ENCODE measurements at places on chromosomes 2 and 18. TPM values are rescaled to one million over a fixed set of nuclear protein-coding genes. Genes with fewer than 3 reads are reported as not detected.
A peak's percentile ranks its signal among the peaks of the same experiment; 100 is the strongest.

DNA sequence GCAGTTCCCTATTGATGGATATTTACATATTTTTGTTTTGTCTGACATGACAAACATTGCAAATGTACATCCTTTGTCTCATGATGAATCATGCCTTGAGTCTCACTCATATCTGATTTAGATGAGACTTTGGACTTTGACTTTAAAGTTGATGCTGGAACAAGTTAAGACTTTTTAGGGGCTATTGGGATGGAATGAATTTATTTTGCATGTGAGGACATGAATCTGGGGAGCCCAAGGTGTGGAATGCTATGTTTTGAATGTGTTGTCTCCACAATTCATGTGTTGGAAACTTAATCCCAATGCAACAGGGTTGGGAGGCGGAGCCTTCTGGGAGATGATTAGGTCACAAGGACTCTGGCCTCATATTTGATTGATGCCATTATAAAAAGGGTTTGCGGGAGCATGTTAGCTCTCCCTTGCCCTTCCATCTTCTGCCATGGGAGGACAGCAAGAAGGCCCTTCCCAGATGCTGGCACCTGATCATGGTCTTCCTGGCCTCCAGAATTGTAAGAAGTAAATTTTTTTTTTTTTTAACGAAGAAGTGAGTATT lies 29.1 kb upstream of the INO80D start:
- peak; percentile 6 for DNase-seq

DNA sequence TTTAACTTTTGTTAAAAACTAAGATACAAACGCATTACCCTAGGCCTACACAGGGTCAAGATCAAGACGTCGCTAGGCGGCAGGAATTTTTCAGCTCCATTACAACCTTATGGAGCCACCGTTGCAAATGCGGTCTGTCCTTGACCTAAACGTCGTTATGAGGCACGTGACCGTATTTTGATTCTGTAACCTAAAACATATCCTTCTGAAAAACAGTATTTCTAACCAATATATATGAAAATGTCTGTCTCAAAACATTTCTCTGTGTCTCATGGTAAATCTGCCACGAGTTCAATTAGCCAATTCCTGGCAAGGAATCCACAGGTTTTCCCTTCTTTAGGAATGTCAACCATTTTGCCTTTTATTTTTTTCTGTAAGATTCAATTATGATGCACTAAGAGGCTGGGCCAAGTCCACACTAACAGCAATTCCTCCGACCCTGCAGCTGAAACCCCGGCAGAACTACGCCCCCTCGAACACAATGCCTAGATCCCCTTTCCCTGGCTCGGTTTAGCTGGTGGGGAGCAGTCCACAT lies 1.7 kb downstream of the RTN4 start:
- DNase-seq, result no peak

DNA sequence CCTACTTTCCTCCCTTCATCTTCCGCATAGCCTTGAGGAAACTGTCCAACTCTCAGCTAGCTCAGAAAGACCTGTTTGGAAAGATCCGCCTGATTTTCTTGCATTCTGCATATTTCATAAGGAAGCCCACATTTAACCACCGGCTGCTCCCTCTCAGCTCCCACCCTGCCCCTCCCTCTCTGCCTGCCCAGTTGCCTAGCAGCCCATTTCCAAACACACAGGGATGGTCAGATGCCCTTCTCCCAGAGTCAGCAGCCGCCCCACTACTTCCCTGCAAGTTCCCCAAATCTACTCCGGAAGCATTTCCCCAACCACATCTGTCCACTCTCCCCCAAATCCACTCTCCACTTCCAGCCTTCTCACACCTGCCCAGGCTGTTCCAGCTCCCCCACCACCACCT lies 96.0 kb downstream of the TNS1 start:
- DNase-seq, result no peak

DNA sequence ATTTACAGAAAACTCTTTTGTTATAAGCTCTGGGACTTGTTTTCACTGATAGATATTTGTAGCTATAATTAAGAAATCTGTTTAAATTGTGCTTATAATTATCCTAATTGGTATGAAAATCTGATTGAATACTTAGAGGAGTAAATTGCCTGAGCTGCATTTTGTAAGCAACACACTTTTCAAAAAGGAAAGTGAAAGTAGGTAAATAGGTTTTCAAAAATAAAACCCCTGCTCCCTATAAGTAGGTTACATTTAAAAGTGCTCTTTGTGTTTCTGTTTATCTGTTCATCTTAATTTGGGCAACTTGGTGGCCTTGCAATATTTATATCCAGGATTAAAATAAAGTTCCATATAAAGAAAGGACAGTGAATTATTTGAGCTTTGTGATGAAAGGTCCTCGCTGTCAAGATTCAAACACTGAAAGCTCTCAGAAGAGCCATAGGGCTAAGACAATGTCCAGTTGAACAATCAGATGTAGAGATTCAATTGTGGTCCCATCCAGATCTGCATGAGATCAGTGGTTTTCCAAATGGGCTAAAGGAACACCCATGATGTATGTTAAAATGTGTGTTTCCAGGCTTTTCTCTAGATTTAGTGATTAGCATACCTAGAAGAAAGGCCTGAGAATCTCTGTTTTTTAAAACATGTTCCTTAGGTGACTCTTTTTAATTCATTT lies 371.6 kb downstream of the RPRM start:
- no peak for DNase-seq

DNA sequence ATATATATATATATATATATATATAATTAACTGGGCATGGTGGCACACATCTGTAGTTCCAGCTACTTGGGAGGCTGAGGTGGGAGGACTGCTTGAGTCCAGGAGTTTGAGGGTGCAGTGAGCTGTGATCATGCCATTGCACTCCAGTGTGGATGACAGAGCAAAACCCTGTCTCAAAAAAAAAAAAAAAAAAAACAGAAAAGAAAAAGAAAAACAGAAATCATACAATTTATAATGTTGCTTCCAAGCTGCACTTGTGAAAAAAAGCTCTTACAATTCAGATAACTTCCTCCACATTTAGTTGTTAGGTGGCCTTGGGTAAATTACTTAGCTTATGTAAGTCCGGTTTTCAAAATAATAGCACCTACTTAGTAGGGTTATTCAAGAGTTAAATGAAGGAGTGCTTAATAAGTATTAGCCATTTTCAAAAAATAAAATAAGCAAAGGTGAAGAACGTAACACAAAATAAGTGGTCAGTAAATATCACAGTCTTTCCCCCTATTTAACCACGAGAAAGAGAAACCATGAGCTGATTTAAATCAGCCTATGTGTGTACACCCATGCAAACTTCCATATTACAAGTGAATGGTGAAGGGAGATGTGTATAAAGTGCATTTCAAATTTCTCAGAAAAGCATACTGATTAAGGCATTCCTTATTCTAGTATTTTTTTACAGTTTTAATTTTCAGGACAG lies 2.3 kb downstream of the WIPF1 start:
- no peak for DNase-seq

DNA sequence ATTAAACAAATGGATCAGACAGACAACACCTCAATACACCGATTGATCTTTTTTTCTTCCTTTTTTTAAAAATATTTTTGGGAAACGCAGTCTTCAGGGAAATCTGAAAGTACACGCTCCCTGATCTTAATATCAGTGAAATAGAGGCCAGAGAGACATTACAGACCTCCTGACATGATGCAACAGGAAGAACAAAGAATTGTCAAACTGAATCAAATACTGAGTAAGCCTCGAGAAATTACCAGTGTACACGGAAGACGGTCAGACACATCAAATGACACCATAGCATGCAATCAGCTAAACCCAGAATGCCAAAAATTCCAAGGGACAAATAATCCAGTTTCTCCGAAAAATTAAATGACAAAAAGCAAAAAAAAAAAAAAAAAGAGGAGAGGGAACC lies 80.2 kb upstream of the NFU1 start:
- no peak for DNase-seq

DNA sequence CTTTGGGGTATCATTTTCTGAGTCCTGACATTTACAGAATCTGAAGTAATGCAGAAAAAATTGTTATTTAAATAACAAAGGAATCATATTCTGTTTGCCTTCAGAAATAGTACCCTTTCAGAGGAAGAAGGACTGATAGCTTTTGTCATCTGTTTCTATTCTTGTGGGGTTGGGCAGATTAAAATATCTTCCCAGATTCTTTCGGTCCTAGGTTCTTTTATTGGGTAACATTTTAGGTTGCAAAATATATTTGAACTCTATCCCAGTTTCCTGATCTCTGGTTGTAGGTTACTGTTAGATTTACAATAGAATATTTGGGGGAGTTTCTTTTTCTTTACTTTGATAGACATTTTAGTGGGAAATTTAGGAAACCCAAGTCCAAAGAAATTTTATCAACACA lies 550.5 kb downstream of the SPAG16 start:
- peak; percentile 29 for DNase-seq

HOXD13 gene
- not detected for total RNA-seq

POTEC gene
- total RNA-seq, result not detected

POTEJ gene
- not detected for total RNA-seq

POLE4 gene
- 31.9 TPM for total RNA-seq
